ENCODE measurements at places on chromosomes 11 and 22.

DNA sequence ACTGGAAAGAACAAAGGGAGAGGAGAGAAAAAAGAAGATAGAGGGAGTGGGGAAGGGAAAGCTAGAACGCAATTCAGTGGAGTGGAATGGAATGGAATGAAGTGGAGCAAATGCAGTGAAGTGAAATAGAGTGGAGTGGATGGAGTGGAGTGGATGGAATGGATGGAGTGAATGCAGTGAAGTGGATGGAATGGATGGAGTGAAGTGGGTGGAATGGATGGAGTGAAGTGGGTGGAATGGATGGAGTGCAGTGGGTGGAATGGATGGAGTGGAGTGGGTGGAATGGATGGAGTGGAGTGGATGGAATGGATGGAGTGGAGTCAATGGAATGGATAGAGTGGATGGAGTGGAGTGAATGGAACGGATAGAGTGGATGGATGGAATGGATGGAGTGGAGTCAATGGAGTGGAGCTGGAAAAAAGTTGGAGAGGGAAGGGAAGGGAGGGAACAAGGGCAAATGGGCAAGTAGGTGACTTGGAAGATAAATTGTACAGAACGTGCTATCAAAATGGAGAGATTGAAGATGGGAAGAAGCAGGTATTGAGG, 13.9 kb downstream of the IFITM10 start:
- no peak for DNase-seq

- DNase-seq: no peak
Measured at GRCh38 chr11:76783896-76784813, 999 bp downstream of the TSKU start.

DNA sequence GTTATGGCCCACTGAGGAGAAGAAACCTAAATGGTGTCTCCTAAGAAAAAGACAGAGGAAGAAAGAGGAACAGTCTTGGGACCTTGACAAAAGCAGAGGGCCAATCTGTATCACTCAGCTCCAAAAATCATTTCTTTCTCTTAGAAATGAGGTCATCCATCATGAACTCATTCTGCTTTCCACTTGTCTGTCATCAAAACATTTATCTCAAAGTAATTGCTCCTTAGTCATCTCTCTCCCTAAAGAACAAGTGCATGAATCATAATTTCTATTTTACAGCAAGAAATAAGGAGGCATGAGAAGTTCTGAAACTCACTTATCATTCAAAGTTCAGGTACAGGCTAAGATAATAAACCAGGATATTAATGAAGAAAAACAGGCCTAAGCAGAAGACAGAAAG, 375.6 kb downstream of the KCNA4 start:
- DNase-seq: peak; percentile 67

DNA sequence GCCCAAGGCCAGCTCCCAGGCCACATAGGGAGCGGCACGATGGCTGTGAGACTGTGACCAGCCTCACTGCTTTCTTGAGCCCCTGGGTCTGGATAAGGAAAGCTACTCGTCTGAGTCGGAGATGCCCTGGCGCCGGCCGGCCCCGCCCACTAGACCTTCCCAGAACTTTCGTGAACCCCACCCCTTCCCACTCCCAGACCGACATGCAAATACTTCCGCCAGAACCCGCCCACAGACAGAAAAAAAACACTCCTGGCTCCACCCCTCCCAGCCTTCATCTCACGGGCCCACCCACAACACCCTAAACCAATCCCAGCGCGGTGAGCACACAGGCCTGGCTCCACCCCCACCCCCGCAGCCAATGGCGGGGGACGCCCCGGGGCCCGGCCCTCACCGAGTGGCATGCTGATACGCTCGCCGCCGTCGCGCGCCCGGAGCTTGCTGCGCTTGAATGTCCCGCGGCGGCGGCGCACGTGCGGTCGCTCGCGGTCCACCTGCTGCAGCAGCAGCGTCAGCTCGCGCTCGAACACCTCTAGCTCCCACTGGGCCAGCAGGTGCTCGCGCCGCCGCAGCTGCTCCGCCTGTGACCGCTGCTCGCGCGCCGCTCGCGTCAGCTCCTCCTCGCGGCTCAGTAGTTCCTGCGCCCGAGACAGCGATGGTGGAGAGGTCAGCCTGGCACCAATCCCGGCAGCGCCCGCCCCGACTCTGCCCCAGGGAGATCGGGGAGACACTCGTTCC, 7.0 kb downstream of the MAP3K11 start:
- DNase-seq: peak; percentile 87

GRCh38 chr22:31926969-31927368, 17.4 kb upstream of the YWHAH start:
- DNase-seq: no peak

GRCh38 chr11:70082829-70083228, 4.7 kb downstream of the ANO1 start:
- DNase-seq: no peak

DNA sequence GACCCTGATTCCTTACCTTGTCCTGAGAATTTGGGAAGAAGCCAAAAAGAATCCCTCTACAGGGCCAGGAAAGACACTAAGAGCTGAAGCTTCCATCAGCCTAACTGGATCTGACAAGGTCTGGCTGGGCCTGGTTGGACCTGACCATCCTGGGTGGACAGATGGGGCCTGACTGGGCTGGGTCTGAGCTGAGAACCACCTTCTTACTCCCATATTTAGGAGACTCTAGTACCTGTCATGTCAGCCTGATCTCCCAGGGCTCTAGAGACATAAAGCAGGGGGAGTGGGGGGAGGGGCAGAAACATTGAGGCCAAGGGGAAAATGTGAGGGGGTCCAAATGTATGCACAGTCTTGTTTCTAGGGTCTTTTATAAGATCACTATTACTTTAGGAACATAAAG, 129.9 kb downstream of the BUD13 start:
- no peak for DNase-seq

- no peak for DNase-seq
Measured at GRCh38 chr11:130692220-130692619, 224.1 kb downstream of the SNX19 start.

GRCh38 chr11:92136797-92137196, 87.8 kb upstream of the FAT3 start:
- no peak for DNase-seq

DNA sequence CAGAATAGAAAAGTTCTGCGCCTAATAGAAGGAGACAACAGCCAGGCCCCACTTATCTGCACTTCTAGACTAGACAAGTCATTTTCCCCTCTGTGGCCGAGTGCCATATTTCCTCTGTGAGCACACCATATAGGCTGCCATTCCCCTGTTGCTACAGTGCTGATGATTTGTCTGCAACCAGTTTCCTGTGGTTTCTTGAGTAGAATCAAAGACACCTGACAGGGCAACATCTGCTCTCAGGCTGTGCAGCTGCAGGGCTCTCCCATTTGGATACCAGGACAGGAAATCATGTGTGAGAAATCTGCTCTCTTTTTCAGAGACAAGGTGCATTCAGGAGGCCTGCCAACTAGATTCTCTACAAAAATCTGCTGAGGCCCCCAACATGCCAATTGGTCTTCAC, 879.3 kb downstream of the DLG2 start:
- DNase-seq: no peak

- DNase-seq: no peak
Measured at GRCh38 chr11:35089666-35090065, 49.3 kb upstream of the CD44 start.

GRCh38 chr22:25881210-25881755, 139.3 kb downstream of the MYO18B start:
- DNase-seq: no peak

- DNase-seq: no peak
Measured at GRCh38 chr11:128283451-128283850, 303.9 kb downstream of the ETS1 start.

All from stromal cell of bone marrow (primary cell).